Activated CD4-positive, alpha-beta T cell treated with anti-CD3 and anti-CD28 coated beads, Interleukin-2, amount 50 U/mL, for 24 hours (primary cell): ENCODE measurements at places on chromosomes 2 and 18.

DNA sequence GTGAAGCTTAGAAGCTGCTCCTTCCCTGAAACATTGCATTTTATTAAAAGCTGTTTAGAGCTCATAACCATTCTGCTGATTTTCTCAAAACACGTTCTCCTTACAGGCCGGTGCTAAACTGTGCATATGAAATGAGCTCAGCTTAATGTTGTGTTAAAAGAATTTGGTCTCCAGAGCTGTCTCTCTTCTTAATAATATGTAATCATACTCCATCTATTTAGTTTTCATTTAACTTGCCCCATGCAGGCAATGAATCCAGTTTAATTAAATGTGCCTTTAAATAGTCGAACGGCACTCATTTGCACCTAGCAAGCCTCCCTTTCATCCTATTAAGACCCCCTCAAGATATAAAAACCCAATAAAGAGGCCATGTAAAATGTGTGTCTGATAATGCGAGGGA lies 76.3 kb downstream of the HNMT start:
- DNase-seq, result no peak

DNA sequence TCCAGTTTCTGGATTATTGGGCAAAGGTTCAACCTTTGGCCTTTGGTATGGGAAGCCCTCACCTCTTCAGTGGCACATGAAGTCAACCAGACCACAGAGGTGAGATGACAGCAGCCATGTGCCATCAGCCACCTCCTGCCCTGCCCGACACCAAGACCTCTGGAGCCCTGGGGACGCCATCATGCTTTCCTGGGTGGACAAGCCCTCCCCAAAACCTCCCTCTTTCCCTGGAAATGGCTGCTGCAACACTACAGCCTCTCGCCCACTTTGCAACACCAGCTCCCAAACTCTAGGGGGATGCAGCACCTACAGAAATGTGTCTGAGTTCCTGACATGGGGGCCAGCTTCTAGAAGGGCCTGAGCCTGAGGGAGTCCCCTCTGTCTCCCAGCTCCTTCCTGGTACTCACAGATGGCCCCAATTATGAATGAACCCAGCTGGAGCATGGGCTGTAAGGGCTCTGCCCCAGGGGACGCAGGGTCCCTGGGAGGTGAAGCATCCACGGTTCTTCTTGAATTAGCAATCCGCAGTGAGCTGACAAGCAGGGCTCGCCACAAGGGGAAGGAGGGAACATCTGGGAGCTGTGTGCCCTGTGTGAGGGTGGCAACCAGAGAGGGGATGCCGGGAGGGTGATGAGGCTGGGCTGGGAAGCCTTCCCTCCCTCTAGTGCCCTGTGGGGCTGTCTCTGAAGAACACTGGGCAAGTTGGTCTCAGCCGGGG lies 268.5 kb upstream of the HDAC4 start:
- DNase-seq, result no peak

DNA sequence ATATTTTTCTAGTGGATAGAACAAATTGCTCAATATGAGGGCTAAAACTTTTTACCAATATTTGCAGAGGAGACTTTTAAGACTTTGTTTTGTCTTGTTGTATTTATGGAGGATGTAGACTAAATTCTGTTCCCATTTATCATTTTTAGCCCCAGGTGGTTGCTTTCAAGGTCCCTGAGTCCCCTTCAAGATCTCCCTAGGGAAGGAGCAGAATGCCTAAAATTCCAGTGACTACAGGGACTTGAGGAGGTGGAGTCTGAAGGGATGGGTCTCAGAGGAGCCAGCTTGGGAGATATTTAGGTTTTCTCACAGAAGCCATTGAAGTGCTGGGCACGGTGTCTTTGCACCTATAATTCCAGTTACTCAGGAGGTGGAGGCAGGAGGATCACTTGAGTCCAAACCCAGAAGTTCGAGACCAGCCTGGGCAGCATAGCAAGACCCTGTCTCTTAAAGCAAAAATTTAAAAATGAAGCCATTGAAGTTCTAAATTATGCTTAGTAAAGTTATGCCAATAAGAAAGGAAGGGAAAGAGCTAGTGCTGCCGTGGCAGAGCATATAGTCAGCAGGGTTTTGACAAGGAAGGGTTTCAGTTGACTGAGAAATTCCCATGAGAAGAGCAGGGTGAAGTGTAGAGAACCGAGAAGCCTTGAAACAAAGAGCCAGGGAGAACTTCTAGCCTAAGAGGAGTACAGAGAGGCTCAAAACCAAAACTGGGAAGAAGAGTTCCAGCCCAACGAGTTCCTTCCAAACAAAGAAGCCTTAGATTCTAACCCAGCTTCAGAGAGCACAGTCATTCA lies 43.4 kb downstream of the COMMD1 start:
- DNase-seq, result no peak

DNA sequence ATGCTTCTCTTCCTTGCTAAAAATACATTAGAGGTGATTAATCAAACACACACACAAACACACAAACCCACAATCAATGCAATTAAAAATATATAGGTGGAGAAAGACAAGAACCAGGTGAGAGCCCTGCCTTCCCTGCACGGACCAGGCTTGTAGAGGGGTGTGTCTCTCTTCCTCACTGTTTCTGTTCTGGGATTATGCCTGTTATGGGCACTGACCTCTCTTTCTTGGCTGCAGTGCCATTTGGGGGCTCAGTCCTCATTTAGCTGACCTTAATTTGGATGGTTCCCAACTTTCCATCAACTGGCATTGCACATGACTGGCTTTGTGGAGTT lies 89.8 kb downstream of the SH3RF3 start:
- DNase-seq, result no peak

DNA sequence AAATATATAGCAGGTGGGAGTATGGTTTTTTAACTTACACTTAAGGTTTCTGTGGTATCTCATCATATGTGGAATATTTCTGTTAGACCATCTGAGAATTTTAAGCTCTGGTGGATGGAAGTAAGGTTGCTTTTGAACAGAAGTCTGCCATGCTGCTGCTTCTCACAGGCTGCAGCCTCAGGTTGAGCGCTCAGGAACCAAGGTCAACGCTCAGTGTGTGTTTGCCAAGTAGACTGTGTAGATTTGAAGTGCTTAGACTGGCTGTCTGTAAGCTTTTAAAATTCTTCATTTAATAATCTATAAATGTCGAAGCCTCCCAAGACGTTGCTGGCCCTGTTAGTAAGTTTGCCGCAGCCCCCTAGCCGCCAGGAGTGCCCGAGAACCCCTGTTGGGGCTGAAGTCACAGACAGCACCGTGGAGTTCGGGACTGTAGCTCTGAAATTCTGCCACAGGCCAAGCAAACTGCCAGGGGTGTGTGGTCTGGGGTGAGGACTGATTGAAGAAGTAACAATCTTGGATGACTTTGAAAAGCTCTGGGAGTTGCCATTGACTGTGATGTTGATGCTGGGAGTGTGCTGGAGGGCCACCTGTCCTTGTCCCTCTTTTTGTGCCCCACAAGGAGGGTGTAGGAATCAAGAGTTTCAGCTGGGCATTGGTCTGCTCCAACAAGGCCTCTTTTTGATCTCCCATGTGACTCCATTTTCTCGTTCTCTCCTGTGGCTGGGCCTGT lies 26.9 kb downstream of the INPP4A start:
- no peak for DNase-seq

GRCh38 chr2:55157474-55157884 lies 74.6 kb downstream of the CLHC1 start:
- DNase-seq, result no peak

GRCh38 chr2:45339253-45339652 lies 271.8 kb downstream of the SRBD1 start:
- DNase-seq, result no peak

DNA sequence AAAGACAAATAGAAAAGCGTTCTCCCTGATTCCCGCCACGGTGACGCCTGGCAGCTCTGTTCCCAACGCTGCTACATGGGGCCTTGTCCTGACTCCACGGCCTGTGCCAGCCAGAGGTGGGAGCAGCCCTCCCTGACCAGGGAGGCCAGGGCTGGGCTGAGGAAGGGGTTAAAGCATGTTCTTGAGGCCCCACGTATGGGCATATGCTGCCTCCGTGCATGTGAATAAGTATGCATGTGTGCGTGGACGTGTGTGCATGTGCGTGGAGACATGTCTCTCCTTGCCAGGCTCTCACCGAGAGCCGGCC lies 1.6 kb upstream of the SNED1 start:
- DNase-seq, result no peak

DNA sequence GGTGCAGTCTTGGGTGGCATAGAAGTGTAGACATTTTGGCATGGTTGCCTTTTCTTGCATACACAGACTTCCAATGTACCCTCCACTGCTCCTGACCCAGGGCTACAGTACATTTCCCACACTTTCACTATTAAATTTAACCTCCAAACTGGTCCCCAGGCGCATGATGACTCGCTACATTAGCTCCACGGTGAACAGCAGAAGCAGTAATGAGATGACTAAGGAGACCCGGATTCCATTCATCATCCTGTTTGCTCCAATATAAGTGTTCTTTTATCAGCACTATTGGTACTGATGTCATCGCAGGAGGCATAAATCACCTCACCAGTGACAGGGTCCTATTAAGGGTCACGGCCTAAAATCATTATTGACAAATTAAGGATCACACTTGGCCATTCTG lies 316.5 kb downstream of the EN1 start:
- DNase-seq, result no peak

DNA sequence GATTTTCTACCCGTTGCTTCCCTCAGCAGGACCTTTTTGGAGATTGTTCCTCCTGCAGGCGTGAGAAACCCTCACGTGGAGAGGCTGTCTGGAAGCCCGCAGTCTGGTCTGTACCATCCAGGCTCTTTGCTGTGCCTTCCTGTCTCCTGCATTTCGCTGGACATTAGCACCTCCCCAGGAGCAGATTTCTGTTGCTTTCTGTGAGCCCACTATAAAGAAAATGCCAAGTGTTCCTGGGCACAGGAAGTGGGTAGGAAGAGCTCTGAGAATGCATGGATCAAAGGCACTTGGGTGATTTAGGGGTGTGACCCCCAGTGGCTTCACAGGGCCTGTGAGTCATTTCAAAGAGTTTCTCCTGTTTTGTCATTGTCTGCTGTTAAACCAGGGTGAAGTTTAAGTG lies 27.3 kb downstream of the SPTBN1 start:
- DNase-seq, result no peak

- DNase-seq, result no peak
Observed at GRCh38 chr2:212427638-212428037, 111.0 kb downstream of the ERBB4 start.

GRCh38 chr2:205646680-205647079 lies 35.6 kb upstream of the NRP2 start:
- no peak for DNase-seq

DNA sequence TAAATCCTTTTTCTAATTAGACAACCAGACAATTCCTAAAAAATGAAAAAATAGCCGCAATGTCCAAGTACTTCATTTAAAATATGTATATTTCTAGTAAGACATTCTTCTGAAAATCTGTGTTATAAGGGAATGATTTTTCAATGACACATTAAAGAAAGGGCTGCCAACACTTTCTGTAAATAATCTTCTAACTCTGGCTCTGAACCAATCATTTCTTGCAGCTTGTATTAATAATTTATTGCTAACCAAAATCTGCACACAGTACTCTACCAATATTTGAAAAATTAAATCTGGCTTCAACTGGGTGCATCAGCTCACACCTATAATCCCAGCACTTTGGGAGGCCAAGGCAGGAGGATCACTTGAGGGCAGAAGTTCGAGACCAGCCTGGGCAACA lies 8.3 kb downstream of the NFU1 start:
- DNase-seq, result no peak

DNA sequence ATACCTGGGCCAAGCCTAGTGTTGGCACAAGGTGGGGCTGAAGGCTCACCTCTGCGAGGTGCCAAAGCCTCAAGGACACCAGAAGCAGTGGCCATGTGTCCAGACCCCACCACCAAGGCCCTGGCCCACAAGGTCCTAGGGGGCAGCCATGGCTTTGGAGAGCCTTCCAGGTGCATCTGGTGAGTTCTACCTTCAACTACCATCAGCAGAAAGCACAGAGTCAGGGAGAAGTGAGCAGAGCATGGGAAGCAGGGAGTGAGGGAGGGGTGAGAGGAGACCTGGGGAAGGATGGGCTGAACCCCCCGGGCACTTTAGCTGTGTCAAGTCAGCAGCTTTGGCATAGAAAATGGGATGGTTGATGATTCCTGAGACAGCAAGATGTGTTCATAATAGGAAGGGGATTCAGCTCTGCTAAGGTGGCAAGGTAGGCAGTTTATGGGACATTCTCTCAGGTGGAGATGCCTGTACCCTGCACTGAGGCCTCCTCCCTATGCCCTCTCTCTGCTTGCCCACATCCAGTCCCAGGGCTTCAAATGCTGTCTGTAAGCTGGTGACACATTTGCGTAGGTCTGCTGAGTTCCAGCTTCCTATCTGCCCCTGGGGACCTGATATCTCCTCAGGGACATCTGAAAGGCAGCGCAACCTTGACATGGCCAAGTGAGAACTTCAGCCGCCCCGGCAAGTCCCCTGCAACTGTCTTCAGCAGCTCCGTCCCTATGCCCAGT lies 83.4 kb upstream of the RGPD5 start:
- no peak for DNase-seq

DNA sequence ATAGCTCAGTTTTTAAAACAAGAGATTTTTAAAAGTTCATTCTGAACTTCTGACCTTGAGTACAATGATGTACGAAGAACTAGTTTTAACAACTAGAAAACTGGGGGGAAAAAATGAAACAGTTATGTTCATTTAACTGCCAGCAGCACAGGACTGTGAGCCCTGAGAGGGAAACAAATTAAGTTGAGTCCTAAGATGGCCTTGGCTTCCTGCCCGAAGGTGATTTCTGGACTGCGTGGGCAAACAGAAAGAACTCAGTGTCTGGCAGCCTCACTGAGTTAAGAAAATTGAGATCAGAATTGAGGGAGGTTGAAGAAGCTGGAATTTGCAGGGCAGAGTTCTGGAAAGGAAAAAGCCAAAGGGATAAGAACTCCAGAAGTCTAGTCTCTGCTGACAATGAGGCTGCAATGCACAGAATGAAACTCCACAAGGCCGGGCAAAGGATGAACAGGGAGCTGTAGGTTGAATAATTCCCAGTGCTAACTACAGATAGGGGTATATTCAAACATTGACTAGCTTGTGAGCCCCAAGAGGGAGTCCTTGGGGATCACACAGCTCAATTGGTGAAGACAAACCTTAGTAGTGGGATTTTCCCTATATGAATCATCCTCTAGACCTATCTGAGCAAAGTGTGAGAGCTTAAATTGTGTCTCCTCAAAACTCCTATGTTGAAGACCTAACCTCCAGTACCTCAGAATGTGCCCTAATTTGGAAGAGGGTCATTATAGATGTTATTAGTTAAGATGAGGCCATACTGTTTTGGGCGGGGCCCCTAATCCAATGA lies 13.1 kb upstream of the CRACDL start:
- DNase-seq, result no peak

DNA sequence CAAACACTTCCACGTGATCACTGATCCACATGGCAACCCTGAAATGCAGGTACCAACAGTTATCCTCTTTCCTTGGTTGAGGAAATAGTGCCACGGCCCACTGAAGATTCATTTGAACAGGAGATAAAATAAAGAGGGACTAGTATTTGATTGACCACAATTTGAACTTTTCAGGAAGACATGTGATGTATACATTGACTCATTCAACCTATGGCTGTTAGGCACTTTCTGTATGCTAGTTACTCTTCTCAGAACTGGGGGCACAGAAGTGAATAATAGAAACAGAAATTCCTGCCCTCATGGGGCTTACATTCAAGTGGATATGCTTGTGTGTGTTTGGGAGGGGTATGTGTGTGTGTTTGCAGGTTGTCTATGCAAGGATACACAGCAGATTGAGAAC lies 199.6 kb downstream of the PRKCE start:
- DNase-seq, result no peak

- DNase-seq, result no peak
Observed at GRCh38 chr2:9806298-9806610, 37.0 kb upstream of the TAF1B start.
